AG20443 (cell line): ENCODE measurements at places on chromosomes 5 and 9.

DNA sequence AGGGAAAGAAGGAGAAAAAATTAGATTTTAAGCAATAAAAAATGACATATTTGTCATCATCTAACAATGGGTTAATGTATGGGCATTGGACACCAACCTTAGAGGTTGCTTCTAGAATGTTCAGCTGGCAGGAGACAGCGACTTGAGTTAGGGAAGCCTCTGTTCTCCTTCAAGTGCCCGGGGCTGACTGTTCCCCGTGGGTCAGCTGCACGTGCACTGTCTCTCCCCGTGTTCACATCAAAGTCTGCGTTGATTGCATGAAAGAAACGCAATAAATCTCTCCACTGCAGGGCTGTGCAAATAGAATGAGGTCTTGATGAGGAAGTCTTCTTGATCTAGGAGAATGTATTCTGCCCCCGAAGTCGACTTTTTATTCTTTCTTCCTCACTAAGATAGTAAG lies at the start of gene GLT6D1:
GLT6D1 (minus strand) TSS at position 345 of the 400 bp plus-strand sequence. CDS start 353 bp downstream, outside the sequence.
- no peak for DNase-seq

GRCh38 chr5:122150215-122150614 lies 20.9 kb downstream of the ZNF474 start:
- DNase-seq: peak; percentile 22

DNA sequence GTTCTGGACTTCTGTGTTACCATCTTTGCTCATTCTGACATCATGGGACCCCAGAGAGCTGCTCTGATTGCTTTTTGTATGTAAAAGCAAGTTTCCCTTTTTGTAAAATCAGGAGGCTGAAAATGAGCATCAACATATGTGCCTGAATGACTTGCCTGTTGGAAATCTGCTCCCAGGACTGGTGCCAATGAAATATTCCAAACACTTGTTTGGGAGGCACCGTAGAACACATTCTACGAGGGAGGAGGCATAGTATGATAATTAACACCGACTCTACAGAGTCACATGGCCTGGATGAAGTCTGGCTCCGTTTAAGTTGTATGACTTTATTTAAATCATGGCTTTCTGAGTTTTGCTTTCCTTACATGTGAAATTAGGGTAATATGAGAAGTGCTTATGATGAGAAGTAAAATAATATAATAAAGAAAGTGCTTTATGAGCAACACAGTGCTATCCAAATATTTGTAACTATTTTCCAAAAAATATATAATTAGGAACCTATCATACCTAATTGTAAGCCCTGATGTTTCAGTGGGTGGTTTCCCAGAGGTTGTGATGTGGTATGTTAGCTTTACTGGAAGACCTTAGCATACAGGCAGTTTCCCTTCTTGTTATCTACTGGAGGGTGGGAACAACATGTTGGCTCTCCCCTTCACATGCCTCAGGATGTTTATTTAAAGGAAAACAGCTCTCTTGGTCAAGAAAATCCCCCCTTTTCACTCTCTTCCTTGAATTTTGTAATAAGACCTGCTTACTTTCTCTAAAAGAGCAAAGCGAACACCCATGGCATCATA lies 238.1 kb downstream of the FBXL7 start:
- DNase-seq: peak; percentile 43

DNA sequence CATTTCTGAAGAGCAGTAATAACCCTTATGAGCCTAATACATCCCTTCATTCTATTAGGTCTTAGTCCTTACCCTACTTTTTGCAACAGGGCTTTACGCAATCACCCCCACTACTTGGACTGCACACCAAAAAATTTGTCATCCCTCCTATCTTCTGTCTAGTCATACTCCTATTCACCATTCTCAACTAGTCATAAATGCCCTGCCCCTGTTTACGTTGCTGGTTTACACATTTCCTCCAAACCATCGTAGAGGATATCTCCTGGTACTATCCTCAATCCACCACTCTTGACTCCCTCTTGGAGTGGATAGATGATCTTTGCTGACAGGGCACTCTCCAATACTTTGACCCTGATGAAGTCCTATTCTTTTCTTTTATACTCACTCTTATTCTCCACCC lies 98.2 kb upstream of the CCNG1 start:
- no peak for DNase-seq
